Activated naive CD8-positive, alpha-beta T cell treated with anti-CD3 and anti-CD28 coated beads, Interleukin-2, amount 10 ng/mL, durations not matched to agents 7 days and 5 days (primary cell): ENCODE measurements at places on chromosomes 4 and X. TPM values are rescaled to one million over a fixed set of nuclear protein-coding genes. Genes with fewer than 3 reads are reported as not detected.

GRCh38 chr4:53487766-53488165, 103.5 kb downstream of the LNX1 start:
- no peak for DNase-seq

- DNase-seq: no peak
These were observed 34.5 kb upstream of the UCP1 start for GRCh38 chr4:140603286-140603685.

GRCh38 chr4:145888393-145888792, 50.2 kb downstream of the ZNF827 start:
- no peak for DNase-seq

GRCh38 chrX:135114392-135114791, 5.9 kb downstream of the ETDB start:
- no peak for DNase-seq

DNA sequence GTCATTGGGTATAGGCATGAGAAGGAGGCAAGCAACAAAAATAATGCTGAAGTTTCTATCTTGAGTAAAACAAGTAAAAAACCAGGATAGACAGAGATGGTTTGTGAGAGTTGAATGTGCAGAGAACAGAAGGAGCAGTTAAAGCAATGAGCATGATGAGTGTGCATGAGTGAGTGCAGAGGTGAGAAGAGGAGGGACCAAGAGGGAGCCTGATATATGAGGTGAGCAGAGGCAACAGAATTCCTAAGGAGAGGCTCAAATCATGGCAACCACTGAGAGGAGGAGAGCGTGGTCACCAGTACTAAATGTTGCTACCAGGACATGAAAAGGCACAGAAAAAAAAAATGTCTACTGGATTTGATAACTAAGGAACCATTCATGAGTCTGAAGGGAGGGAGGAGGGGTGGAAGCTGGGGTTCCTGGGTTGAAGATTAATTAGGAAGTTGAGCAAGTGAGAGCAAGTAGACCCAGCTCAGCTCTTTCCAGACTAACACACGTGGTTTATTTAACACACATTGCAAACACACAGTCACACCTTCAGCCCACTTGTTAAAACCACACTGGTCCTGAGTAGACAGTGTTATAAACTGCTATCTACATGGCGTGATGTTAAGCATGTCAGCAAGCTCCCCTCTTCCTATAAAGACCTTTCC, 69.0 kb upstream of the IQCM start:
- DNase-seq: no peak

DNA sequence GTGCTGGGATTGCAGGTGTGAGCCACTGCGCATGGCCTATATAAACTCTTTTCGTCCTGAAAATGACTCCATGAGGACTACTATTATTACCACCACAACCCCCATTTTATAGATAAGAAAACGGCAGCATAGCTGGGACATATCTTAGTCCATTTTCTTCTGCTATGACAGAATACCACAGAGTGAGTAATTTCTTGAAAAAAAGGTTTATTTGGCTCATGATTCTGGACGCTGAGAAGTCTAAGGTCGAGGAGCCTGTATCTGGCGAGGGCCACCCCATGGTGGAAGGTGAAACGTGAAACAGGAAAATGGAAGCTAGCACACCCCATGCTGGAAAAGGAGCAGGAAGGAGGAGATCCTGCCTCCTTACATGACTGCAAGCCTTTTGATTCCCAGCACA, 68.9 kb downstream of the SMIM20 start:
- DNase-seq: no peak

SAGE1 gene
- total RNA-seq: not detected

PRSS12 gene
- not detected for total RNA-seq

SLITRK2 gene
- total RNA-seq: not detected

S100G gene
- total RNA-seq: not detected

WNK3 gene
- 0.33 TPM for total RNA-seq

NLGN3 gene
- total RNA-seq: 1.9 TPM

CDKL5 gene
- total RNA-seq: 2.2 TPM

ARHGAP6 gene
- not detected for total RNA-seq

ITIH6 gene
- not detected for total RNA-seq
